Myocyte (in vitro differentiated cells): ENCODE measurements at places on chromosomes 3 and 15. TPM values are rescaled to one million over a fixed set of nuclear protein-coding genes. Genes with fewer than 3 reads are reported as not detected.

DNA sequence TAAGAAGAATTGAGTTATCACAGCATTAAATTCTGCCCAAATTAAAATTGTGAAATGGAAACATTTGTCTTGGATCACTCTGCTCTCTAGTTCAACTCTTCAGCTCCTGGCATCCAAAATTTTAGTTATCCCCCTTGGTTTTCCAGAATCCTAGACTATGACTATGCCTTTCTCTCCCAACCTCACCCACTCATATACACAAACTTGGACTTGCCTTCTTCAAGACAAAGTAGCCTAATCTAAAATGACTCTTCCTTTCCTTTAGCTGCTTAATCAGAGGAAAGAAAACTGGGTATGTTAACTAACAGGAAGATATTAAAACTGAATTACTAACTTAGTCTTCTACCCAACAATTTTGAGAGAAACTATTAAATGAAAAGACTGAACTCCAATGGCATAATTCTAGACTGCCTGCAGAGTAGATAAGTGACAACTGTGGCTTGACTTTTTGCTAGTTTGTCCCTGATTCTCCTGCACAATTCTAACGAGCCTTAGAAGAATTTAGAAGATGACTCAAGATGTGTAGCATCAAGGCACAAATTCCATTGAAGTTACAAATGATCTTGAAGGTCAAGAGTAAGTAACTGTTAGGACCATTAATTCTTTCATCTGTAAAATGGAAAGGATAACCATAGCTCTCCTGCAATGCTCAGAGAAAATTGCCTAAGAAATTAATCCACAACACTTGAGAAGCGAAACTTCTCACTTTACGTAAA is 5.2 kb upstream of the GOLIM4 start:
- no peak for DNase-seq

GRCh38 chr3:108044699-108045098 is 46.1 kb downstream of the CD47 start:
- DNase-seq = no peak

DNA sequence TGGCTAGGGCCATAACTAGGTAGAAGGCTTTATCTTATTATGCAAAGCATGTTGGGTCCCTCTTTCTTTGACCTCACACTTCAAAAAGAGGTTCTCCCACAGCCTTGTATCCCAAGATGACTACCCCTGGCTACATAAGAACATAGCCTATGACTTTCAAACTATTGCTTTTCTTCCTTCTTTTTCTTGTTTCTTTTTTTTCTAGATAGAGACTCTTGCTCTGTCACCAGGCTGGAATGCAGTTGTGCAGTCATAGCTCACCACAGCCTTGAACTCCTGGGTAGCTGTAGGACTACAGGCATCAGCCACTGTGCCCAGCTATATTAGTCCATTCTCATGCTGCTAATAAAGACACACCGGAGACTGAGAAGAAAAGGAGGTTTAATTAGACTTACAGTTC is 47.2 kb downstream of the DIPK2A start:
- peak; percentile 76 for DNase-seq

DNA sequence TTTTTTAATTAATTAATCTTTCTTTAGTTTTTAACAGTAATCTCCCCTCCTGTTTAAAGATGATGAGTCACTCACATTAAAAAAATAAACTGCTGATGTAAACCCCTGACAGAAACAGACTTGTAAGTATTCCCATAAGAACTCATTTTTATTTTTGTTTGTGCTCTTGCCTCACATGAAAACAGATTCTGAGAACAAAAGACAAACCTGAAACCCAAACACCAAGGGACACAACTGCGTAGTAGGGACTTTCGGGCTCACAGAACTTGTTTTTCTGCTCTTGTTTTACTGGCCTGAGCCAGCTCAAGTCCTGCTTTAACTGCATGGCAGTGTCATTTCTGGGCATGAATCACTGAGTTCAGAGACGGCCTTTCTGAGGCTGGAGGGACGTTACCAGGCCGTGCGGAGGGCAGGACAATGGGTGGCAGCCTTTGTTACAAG is 600.8 kb downstream of the FOXP1 start:
- DNase-seq = peak; percentile 85

GRCh38 chr3:152405915-152406802 is 137.4 kb downstream of the MBNL1 start:
- peak; percentile 68 for DNase-seq

GRCh38 chr3:25040748-25041147 is 387.3 kb upstream of the RARB start:
- DNase-seq = no peak

- DNase-seq = peak; percentile 25
Measured at GRCh38 chr3:184058029-184058428, 5.2 kb downstream of the HTR3C start.

DNA sequence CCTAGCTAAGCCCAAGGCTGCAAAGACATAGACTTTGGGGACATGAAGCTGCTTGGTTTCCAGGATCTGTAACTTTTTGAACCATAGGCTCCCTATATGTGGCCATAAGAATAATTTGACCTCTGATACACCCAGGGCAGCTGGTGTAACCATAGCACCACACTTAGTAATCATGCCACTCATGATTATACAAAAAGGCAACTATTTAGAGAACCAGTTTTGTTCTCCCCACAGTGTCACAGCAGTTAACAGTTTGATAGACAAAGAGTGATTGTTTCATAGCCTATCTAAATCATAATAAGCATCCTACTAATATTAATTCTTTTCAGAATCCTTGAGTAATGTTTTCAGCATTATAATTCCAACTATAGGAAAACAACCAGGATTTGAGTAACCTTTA is 334.9 kb downstream of the NEK10 start:
- DNase-seq = no peak

- no peak for DNase-seq
Measured at GRCh38 chr3:71621825-71622537, 38.5 kb upstream of the FOXP1 start.

GRCh38 chr3:190048932-190049441 is 71.7 kb downstream of the P3H2 start:
- peak; percentile 35 for DNase-seq

DNA sequence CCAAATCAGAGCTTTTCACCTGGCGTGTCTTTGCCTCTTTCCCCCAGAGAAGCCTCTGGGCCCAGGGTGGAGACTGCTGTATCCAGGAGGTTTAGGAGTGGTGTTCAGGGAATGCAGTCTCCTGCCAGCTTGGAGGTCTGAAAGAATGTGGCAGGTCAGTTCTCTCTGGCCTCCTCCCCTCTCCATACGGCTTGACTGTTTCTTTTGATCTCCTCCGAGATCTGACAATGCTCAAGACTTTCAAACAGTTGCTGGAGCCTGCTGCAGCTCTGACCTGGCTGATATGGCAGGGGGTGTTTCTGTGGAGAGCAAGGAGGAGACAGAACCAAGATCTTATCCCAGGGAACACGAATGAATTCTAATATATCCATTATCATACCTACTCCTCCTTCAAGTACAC is 24.7 kb upstream of the TM4SF4 start:
- peak; percentile 54 for DNase-seq

DNA sequence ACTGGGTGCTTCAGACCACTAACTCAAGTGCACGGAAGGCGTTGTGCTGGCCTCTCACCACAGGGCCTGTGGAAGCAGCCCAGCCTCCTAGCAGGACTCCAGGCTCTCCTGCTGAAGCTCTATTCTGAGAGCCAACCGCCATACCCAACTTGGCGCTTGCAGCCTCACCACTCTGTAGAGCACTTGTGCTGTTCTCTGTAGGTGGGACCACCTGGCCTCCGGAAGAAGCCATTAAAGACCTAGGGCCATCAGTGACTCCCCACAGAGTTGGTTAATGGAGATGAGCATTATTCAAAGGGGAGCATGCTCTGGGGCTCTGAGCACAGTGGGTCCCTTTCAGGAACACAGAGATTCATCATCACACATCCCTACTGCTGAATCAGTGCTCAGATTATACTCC is 50.9 kb downstream of the C3orf85 start:
- no peak for DNase-seq

GRCh38 chr3:88019024-88019423 is 39.8 kb downstream of the CGGBP1 start:
- DNase-seq = no peak

GRCh38 chr3:127984241-127984975 is 67.8 kb upstream of the SEC61A1 start:
- DNase-seq = no peak

DNA sequence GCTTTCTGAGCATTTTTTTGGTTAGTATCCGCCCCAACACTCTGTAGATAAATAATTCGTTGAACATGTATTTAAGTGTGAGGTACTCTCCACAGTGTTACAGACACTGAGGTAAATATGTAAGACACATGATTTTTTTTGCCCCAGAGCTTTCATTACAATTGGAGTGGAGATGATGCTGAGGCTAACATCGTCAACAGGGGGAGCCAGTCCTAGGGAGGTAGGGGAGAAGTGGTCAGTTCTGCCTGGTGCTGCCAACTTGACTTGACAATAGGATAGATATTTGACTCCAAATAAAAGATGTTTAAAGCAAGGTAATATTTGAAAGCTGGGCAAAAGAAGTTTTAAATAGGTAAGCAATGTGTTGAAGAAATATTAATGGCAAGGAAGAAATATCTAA is 295.7 kb downstream of the UNC13C start:
- no peak for DNase-seq

GRCh38 chr3:52896613-52897012 is 735 bp downstream of the STIMATE start:
- no peak for DNase-seq

DNA sequence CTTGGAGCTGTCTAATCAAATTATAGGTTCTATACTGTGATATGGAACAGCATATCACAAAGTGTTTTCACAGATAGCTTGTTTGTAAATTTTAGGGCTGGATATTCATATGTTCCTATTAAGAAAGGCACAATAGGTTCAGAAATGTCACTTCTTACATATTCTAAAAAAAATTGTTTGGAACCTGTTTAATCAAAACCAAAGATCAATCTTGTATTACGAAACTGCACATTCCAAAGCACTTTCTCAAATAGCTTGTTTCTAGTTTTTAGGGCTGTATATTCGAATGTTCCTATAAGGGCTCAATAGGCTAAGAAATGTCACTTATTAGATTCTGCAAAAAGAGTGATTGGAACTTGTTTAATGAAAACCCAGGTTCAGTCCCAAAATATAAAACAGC is 67.4 kb upstream of the OSBPL11 start:
- DNase-seq = no peak

DNA sequence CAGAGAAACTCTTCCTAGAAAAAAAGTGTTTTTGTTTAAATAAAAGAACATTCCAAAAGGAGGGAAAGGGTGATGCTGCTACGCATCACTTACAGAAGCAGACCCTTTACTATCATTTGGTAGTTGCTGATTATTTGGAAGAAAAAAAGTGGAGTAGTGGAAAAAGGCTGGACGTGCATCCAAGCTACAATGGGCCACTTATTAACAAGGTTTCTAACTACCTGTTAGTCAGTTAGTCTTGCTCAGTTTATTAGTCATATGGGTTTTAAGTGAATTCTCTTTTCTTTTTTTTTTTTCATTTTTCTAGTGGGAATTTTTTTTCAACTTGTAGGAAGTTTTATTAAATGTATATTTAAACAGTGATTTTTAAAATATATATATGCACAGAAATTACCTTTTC is 866.0 kb downstream of the MCTP2 start:
- DNase-seq = no peak

- no peak for DNase-seq
Measured at GRCh38 chr3:140265302-140265701, 330.3 kb downstream of the CLSTN2 start.

- no peak for DNase-seq
Measured at GRCh38 chr15:60580073-60580472, 101.1 kb upstream of the ICE2 start.

GRCh38 chr15:41894791-41895463 is 1.1 kb upstream of the SPTBN5 start:
- DNase-seq = peak; percentile 47

DNA sequence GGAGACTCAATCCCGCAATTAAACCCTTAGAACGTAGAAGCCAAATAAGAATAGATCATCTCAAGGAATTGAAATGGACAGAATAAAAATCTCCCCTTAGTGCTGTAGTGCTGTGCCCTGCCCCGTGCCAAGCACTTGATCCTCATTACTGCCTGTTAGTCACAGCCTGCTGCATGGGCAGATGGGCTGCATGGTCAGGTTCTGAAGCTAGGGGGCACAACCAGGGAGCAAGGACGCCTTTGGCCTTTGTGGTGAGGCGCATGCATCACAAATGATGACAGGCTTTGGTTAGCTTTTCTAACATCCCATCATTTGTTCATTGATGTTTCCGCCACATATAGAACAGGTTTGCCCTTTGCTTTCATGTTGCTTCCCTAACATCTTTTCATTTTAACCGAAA is 336.3 kb upstream of the ADAMTS9 start:
- no peak for DNase-seq

Gene TMEM212
- total RNA-seq = not detected in 2 replicates

Gene ALDH1A2
- total RNA-seq = 2.9 and 5.9 TPM in 2 replicates

Gene C3orf49
- not detected in 2 replicates for total RNA-seq

Gene ZNF501
- total RNA-seq = 0.42 and 1.1 TPM in 2 replicates

Gene C3orf22
- total RNA-seq = not detected in 2 replicates

Gene SERPINI2
- total RNA-seq = not detected in 2 replicates

Gene TRAIP
- 0.91 and 1.2 TPM in 2 replicates for total RNA-seq

Gene HEG1
- 26.1 and 32.4 TPM in 2 replicates for total RNA-seq

Gene SNTN
- total RNA-seq = not detected in 2 replicates
